ENCODE measurements at places on chromosomes 1 and 21. TPM values are rescaled to one million over a fixed set of nuclear protein-coding genes. Genes with fewer than 3 reads are reported as not detected.

- no peak overlapping the region for H3K4me3 ChIP-seq
- no peaks in the 10 kb centered on the region for H3K4me1 ChIP-seq
- H3K36me3 ChIP-seq = no peaks in the 10 kb centered on the region
- DNase-seq = no peak
Observed at GRCh38 chr21:26041431-26042180, 129.0 kb downstream of the APP start.

- H3K36me3 ChIP-seq = no peaks in the 10 kb centered on the region
- peaks cover 9% of the 10 kb centered on the region for H3K4me1 ChIP-seq
- H3K4me3 ChIP-seq = no peak overlapping the region
- DNase-seq = no peak
Observed at GRCh38 chr1:172460887-172461315, 17.0 kb upstream of the PIGC start.

DNA sequence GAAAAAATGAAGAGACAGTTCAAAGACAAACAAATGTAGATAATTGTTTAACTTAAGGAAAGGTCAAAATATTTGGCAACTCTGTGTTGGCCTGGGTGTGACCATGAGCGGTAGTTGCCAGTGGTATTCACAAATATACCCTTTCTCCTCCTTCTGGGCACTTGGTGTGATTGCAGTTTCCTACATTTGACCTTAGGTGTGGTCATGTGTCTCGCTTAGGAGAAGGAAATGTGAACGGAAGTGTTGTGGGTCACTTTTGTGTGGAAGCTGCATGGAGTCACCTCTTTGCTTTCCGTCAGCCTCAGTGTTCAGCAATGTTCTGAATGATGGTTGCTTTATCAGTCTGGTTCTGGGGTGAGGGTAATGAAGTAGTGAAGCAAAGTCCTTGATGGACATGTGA is 3.4 kb upstream of the PCSK9 start:
- peak overlapping the region; percentile 2 for H3K27ac ChIP-seq
- H3K4me3 ChIP-seq = no peak overlapping the region
- no peaks in the 10 kb centered on the region for H3K36me3 ChIP-seq
- no peak for DNase-seq

GRCh38 chr1:150194381-150195031 is 41.4 kb downstream of the ANP32E start:
- H3K27me3 ChIP-seq = no peaks in the 10 kb centered on the region
- no peak overlapping the region for H3K27ac ChIP-seq
- H3K4me1 ChIP-seq = no peaks in the 10 kb centered on the region
- H3K36me3 ChIP-seq = no peaks in the 10 kb centered on the region

DNA sequence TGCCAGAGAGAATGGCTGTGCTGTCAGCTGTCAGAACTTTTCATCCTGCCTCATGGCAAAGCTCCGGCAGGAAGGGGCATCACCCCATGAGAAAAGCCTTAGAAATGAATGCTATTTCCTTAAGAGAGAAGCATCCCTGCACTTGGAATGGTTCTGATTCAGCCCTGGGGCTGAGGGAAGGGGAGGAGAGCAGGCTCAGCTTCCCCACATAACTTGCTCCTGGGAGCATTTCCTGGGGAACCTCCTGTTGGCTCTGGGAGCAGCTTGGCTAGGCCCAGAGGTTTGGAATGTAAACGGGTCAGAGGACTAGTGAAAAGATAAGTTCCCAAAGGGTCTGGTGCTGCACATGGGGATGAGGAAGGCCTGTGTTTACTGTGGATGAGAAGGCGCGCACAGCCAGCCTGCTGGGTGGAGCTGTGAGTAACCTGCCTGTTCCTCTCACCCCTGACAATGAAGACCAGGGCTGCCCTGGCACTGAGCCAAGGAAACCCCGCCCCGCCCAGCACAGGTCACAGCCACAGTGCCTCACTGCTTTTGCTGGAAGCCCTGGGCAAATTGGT is 5.0 kb downstream of the PRELP start:
- no peak overlapping the region for H3K27ac ChIP-seq
- DNase-seq = no peak

- no peak for DNase-seq
- H3K4me1 ChIP-seq = no peaks in the 10 kb centered on the region
- no peaks in the 10 kb centered on the region for H3K27me3 ChIP-seq
- H3K27ac ChIP-seq = no peak overlapping the region
Observed at GRCh38 chr1:17021896-17022295, 10.2 kb upstream of the ATP13A2 start.

GRCh38 chr1:57157818-57158603 is 192.2 kb upstream of the C8B start:
- H3K4me3 ChIP-seq = no peak overlapping the region
- H3K4me1 ChIP-seq = peaks cover 10% of the 10 kb centered on the region
- no peaks in the 10 kb centered on the region for H3K27me3 ChIP-seq
- no peak overlapping the region for H3K27ac ChIP-seq
- no peaks in the 10 kb centered on the region for H3K36me3 ChIP-seq

DNA sequence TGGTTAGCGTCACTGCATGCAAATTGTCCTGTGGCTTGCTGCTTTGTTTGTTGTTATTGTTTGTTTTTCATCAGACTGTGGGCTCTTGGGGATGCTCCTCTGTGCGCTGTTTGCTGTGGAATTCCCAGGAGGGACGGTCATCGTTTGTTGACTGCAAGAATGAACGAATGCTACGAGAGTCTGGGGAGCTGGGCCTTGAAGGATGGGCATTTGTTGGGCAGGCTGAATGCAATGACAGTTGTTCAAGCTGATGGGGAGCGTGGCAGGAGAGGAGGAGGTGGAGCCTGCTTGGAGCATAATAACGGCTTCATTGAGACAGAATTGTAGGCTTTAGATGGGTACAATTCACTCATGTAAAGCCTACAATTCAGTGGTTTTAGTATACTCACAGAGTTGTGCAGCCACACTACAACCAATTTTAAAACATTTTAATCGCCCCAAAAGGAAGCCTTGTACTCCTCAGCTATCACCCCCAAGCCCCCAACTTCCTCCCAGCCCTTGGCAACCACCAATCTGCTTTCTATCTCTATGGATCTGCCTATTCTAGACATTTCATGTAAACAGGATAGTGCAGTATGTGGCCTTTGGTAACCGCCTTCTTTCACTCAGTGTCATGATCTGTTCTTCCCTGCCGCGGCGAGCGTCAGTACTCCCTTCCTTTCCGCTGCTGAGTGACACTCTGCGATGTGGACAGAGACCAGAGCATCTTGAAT is 190.2 kb downstream of the CAMTA1 start:
- no peak overlapping the region for H3K27ac ChIP-seq
- H3K4me1 ChIP-seq = no peaks in the 10 kb centered on the region
- H3K36me3 ChIP-seq = no peaks in the 10 kb centered on the region
- no peak overlapping the region for H3K4me3 ChIP-seq

- no peak for DNase-seq
- no peak overlapping the region for H3K4me3 ChIP-seq
- peaks cover 25% of the 10 kb centered on the region for H3K4me1 ChIP-seq
- no peaks in the 10 kb centered on the region for H3K36me3 ChIP-seq
- H3K27ac ChIP-seq = no peak overlapping the region
Observed at GRCh38 chr1:54284781-54285529, 85.0 kb downstream of the MRPL37 start.

GRCh38 chr21:43574741-43575472 is 84.4 kb downstream of the HSF2BP start:
- H3K27ac ChIP-seq = no peak overlapping the region
- no peak overlapping the region for H3K4me3 ChIP-seq
- H3K36me3 ChIP-seq = no peaks in the 10 kb centered on the region
- DNase-seq = no peak
- H3K4me1 ChIP-seq = no peaks in the 10 kb centered on the region

- no peaks in the 10 kb centered on the region for H3K36me3 ChIP-seq
- H3K4me1 ChIP-seq = no peaks in the 10 kb centered on the region
- H3K4me3 ChIP-seq = no peak overlapping the region
- no peak for DNase-seq
Observed at GRCh38 chr21:45831991-45832740, 149.4 kb upstream of the COL6A1 start.

- H3K27me3 ChIP-seq = no peaks in the 10 kb centered on the region
- H3K4me3 ChIP-seq = no peak overlapping the region
- H3K36me3 ChIP-seq = no peaks in the 10 kb centered on the region
- no peaks in the 10 kb centered on the region for H3K4me1 ChIP-seq
- DNase-seq = peak; percentile 62
- H3K27ac ChIP-seq = no peak overlapping the region
Observed at GRCh38 chr1:85344256-85344694, 67.8 kb upstream of the BCL10 start.

DNA sequence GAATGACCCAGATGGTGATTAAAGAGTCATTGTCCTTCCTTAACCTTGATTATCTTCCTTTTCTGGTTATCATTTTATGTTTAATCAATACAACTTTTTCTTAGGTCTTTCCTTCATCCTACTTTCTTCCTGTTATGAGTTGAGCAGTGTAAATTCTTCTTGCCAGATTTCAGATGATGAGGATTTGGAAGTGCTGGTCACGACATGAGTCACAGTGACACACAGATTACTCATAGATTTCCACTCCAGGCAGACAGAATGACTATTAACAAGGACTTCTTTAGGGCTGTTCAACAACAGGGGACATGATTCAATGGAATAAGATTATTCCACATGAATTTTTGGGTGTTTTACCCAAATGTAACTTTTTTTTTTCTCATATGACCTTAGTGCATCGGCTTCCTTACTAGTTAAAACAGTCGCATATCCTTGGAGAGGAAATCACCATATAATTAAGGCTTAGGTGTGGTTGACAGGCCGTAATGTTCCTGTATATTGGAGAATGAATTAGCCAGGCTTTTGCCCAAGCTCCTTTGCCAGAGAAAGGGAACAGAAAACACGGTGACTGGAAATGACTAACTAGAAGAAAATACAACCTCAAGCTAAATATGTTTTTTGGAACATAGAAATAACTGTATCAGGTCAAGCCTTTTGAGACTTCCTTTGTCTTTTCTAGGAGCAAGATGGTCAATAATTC is 44.2 kb downstream of the PRRX1 start:
- H3K36me3 ChIP-seq = no peaks in the 10 kb centered on the region
- no peaks in the 10 kb centered on the region for H3K4me1 ChIP-seq
- no peaks in the 10 kb centered on the region for H3K27me3 ChIP-seq

- H3K36me3 ChIP-seq = no peaks in the 10 kb centered on the region
- no peak for DNase-seq
- H3K4me3 ChIP-seq = no peak overlapping the region
- H3K27me3 ChIP-seq = no peaks in the 10 kb centered on the region
- no peak overlapping the region for H3K27ac ChIP-seq
Observed at GRCh38 chr1:211541720-211542477, 37.1 kb downstream of the SLC30A1 start.

- H3K4me1 ChIP-seq = no peaks in the 10 kb centered on the region
- no peaks in the 10 kb centered on the region for H3K36me3 ChIP-seq
- no peak for DNase-seq
- H3K4me3 ChIP-seq = no peak overlapping the region
Observed at GRCh38 chr1:33714421-33714820, 149.5 kb upstream of the HMGB4 start.

DNA sequence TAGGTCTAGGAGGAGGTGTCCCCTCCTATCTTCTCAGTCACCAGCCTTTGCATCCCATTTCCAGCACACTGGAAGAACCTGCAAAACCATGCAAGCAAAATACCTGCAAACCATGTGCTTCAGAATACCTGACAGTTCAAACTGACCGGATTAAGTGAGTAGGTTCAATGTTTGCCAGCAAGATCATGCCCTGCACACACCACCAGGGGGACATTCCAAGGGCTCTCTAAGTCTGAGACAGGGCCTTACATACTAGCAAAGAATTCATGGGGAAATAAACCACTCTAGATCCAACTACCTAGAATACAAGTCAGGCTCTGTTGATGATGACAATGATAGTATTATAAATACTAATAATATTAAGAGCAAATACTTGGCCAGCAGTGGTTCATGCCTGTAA is 27.6 kb downstream of the INPP5B start:
- H3K36me3 ChIP-seq = no peaks in the 10 kb centered on the region
- no peak overlapping the region for H3K4me3 ChIP-seq
- no peaks in the 10 kb centered on the region for H3K27me3 ChIP-seq
- DNase-seq = no peak

DNA sequence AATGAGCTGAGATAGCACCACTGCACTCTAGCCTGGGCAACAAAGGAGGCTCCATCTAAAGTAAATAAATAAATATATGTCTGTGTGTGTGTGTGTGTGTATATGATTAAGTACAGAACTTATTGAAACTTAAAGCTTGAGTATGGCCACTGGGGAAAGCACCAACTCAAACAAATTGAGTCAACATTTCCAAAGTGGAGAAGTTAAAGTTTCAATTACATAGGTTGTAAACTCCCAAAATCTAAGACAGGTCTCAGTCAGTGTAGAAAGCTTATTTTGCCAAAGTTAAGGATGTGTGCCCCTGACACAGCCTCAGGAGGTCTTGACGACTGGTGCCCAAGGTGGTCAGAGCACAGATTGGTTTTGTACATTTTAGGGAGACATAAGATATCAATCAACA is 458.9 kb upstream of the RGS18 start:
- no peaks in the 10 kb centered on the region for H3K27me3 ChIP-seq
- H3K27ac ChIP-seq = no peak overlapping the region
- H3K36me3 ChIP-seq = no peaks in the 10 kb centered on the region
- DNase-seq = no peak
- H3K4me3 ChIP-seq = no peak overlapping the region

DNA sequence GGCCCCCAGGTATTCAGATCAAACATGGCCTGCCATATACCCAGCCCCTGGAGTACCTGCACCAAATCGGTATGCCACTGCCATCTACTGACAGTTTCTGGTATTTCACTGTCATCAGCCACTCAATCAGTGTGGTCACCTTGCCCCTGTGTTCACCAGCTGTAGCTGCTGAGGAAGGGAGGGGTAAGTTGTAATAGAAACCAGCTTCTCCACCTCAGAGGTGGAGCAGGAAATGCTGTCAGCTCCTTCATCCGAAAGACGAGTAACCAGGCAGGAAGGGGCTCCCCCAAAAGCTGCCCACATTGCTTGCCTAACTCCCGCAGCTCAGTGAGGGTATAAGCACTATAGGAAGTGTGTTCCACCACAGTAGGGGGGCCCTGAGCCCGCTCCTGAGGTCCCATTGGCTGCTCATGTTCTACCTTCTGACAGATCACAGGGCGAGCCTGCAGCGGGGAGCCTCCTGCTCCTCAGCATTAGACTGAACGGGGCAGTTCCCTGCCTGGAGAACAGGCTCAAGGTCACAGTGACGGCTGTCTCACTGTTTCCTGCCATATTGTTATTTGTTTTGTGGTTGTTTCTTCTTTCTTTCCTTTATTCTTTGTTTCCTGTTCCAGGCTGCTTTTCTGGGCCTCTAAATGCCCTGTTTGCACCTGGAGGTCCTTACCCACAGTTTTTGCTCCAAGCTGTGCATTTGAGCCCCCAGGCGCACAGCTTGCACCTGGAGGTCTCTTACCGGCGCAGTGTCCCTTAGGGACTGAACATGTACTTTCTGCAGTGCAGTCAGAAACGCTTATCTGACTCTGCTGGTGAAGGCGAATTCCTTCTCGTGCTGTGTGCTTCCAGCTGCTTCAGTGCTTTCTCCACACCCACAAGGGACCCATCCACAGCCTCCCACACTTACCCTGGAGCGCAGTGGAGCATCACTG is 1638.3 kb downstream of the MRPL39 start:
- no peaks in the 10 kb centered on the region for H3K4me1 ChIP-seq
- H3K4me3 ChIP-seq = no peak overlapping the region
- no peaks in the 10 kb centered on the region for H3K27me3 ChIP-seq
- H3K27ac ChIP-seq = no peak overlapping the region
- DNase-seq = peak; percentile 43

GRCh38 chr1:55774446-55774845 is 559.3 kb upstream of the USP24 start:
- no peak for DNase-seq
- H3K36me3 ChIP-seq = no peaks in the 10 kb centered on the region
- H3K27ac ChIP-seq = no peak overlapping the region

Gene SPATA46
- not detected for total RNA-seq

Gene CYP4X1
- 1.2 TPM for total RNA-seq

Gene PPFIA4
- 5.5 TPM for total RNA-seq

Gene GPA33
- total RNA-seq = not detected

Gene HEYL
- 2.6 TPM for total RNA-seq

Gene AADACL4
- not detected for total RNA-seq

Gene OR2L2
- total RNA-seq = not detected

Gene LCE1A
- not detected for total RNA-seq

Gene RIPPLY3
- 0.18 TPM for total RNA-seq

Gene RHEX
- total RNA-seq = not detected
